Stimulated activated CD8-positive, alpha-beta memory T cell treated with anti-CD3 and anti-CD28 coated beads, Interleukin-2, amount 100 ng/mL, for 1 hour (primary cell): ENCODE measurements at places on chromosomes 5 and 9.

DNA sequence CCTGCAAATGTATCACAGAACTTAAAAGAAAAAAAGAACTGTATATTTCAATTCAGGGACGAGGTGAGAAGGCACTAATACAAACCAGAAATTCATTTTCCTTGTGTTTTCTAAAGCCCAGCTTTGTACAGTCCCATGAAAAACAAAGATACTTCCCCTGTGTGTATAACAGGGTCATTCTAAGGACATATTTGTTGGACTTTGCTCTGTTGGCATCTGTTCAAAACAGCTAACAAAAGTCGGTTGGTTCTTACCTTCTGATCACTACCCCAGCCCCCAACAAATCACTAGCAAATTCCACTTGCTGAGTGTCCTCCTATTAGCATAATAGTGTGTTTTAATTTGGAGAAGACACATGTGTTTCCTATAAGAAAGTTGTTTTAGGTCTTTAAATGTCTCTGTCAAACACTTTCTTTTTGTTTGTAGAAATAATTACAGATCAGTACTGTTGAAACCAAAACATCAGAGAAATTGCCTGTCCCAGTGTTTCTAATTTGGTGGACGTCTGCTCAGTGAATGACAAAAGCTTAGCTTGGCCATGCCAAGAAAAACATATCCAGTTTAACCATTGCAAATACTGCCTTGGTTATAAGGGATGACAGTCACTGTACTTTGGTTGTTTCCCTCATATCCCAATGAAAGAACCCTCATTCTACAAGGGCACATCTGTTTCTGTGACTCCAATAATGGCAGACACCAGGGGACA is 480.5 kb downstream of the EBF1 start:
- DNase-seq = no peak

DNA sequence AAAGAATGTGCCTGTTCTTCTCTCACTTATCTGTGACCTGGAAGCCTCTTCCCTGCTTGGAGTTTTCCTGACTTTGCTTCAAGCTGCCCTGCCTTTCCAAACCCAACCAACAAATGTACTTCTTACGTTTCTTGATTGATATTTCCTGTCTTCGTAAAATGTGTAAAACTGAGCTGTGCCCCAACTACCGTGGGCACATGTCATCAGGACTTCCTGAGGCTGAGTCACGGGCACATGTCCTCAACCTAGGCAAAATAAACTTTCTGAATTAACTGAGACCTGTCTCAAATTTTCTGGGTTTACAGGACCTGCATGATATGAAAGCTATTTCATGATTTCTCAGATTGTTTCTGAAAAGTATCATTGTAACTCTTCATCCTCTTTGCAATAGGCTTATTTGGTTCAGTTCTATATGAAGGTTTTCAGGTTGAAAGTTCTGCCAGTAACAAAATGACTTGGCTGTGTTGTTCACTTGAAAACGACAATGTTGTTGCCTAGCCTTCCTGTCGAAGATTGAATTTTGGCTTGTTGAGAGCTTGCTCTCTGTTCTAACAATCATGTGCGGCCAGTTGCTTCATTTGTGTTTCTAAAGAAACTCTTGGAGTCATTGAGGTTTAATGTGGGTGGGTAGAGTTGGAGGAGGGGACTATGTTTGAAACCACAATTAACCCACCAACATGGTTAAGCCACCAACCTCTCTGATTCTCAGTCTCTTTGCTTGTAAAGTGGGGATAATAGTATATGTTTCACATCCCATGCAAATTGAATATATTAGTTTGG is 145.6 kb downstream of the FBXL7 start:
- DNase-seq = no peak

GRCh38 chr9:118059484-118060278 is 355.5 kb downstream of the TLR4 start:
- no peak for DNase-seq

- DNase-seq = no peak
Observed at GRCh38 chr5:149667829-149668330, 62.2 kb upstream of the PPARGC1B start.

DNA sequence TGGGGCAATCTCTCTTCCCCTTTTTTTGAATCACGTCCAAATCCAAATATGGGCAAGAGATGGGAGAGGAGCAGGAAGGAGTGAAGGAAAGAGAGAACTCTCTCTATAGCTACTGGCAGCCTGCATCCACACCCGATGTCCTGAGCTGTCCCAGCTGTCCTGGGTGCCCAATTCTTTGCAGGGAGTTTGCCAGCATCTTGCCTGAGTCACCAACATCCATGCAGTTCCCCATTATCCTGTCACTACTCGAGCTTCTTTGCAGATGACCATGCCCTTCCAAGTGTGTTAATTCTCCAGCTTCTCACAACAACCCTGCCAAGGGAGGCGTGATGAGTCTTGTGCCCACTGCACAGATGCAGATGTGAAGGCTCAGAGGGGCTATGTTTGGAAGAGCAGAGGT is 127.1 kb downstream of the NSG2 start:
- DNase-seq = no peak

GRCh38 chr9:33223696-33224095 is 16.3 kb upstream of the SPINK4 start:
- no peak for DNase-seq

DNA sequence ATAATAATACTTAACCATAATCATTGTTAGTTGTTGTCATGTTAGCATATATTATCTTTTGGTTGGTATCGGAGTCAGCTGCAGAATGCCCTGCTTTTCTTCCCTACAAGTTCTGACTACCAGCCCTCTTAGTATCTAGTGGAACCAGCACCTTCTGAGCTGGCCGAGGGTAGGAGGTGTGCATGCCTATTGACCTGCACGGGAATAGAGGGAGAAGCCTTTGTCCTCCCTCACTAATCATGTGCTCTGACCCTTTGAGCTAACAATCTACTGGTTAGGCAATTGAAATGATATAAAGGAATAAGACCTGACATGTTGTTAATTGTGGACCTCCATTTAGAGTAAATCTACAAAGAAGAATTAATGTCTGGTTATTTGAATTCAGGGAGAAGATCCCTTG is 4.1 kb downstream of the PCSK5 start:
- DNase-seq = no peak

DNA sequence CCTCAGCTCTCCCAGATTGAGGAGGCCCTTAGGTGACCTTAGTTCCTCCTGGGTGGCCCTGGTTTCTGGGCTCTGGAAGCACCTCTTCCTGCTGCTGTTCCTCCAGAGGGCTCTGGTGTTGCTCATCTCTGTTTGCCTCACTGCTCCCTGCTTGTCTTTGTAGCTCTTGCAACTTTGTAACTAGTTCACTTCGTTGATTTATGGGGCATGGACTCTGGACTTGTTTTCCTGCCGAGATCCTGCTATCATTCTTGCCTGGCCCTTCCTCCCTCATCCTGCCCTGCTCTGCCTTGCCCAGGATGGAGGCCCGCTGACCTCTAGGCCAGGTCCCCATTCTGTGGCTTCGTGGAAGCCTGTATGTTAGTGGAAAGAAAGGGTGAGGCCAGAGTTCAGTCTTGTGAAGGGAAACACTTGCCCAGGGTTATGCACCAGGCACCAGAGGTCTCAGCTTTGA is 169.3 kb downstream of the MACROH2A1 start:
- DNase-seq = no peak

- DNase-seq = no peak
Observed at GRCh38 chr5:76367623-76368371, 35.3 kb upstream of the IQGAP2 start.

GRCh38 chr9:26947736-26948135 is 694 bp upstream of the PLAA start:
- no peak for DNase-seq

- no peak for DNase-seq
Observed at GRCh38 chr5:132695956-132696355, 22.2 kb downstream of the IL4 start.

DNA sequence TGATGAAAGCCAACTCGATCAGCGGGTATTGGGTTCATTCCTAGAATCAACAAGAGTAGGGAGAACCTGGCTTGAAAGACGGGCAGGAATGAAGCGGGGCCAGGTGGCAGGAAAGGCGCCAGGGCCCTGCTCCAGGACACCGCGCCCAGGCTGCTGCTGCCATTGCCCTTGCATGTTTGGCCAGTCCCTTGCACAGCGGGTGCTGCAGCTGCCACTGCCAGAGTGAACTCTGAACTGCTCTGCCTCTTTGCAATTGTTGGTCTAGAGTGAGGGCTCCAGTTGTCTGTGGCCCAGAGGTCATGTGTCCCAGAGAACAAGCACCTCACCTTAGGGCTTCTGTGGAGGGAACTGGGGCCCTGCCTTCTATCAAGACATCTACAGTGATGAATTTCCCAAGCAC is 24.0 kb upstream of the CARTPT start:
- DNase-seq = no peak

GRCh38 chr9:122261469-122261881 is 3.2 kb downstream of the RBM18 start:
- no peak for DNase-seq

DNA sequence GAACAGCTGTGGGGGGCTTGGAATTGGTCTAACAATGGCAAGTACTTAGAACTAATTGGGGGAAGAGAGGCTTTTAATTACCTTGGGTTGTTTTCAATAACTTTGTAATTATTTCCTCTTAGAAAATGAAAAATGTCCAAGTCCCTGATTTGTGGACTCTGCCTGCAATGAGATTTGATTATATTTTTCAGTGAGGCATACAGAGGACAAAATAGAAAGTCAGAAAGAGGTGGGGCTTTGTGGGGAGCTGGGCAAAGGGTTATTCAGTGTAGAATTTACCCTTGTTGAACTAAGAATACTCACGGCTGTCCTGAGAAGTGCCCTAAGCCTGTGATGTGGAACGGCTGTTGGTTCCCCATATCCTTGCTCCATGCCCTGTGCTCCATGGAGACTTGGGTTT is 153.0 kb downstream of the ICE1 start:
- no peak for DNase-seq

- no peak for DNase-seq
Observed at GRCh38 chr5:14267991-14268708, 125.0 kb downstream of the TRIO start.

GRCh38 chr9:35972093-35972492 is 14.1 kb upstream of the OR2S2 start:
- no peak for DNase-seq

DNA sequence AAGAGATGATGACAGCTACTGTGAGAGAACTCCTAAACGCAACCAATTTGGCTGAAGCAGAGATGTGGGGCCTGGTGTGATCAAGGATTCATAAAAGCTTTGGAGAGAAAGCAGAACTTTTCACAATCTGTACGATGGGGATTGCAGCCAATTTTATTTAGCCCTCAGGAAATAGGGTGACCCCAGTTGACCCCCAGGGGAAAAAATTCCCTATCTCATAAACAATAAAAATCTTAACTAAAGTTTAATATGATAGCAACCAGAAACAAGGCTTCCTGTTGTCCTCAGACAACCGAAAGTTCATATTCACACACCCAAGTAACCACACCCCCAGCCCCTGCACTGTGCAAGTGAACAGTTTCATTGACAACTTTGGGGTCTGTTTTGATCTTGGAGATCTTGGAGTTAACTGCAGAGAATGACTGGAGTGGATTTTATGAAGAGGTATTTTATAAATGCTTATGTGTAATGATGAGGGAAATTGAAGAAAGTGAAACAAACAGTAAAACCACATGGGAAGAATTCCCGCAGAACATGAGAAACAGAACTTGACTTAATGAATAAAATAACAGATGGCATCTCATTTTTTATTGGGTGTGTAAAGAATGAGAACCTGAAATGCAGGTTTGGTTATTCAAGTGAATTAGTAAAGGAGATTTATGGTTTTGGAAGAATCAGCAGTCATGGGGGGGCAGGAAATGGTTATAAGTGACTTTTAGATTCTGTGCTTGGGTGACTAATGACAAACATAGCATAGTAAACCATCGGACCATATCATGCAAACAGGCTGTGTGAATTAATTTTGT is 94.5 kb downstream of the PDE4D start:
- DNase-seq = no peak

DNA sequence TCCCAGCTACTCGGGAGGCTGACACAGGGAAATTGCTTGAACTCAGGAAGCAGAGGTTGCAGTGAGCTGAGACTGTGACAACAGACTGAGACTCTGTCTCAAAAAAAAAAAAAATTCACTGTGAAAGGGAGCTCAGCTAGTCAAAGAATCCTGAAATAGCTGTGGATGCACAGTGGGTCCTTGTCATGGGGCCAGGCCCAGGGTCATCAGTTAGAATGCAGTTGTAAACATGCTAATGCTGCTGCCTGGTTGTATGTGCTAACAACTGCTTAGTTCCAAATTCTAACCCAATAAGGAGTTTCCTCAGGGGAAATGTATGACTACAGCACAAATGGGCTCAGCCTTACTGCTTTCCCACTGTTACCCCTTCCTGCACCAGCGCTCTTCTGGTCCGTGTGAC is 84.0 kb downstream of the PALM2AKAP2 start:
- DNase-seq = no peak

- no peak for DNase-seq
Observed at GRCh38 chr5:150503386-150503785, 4.5 kb upstream of the NDST1 start.

DNA sequence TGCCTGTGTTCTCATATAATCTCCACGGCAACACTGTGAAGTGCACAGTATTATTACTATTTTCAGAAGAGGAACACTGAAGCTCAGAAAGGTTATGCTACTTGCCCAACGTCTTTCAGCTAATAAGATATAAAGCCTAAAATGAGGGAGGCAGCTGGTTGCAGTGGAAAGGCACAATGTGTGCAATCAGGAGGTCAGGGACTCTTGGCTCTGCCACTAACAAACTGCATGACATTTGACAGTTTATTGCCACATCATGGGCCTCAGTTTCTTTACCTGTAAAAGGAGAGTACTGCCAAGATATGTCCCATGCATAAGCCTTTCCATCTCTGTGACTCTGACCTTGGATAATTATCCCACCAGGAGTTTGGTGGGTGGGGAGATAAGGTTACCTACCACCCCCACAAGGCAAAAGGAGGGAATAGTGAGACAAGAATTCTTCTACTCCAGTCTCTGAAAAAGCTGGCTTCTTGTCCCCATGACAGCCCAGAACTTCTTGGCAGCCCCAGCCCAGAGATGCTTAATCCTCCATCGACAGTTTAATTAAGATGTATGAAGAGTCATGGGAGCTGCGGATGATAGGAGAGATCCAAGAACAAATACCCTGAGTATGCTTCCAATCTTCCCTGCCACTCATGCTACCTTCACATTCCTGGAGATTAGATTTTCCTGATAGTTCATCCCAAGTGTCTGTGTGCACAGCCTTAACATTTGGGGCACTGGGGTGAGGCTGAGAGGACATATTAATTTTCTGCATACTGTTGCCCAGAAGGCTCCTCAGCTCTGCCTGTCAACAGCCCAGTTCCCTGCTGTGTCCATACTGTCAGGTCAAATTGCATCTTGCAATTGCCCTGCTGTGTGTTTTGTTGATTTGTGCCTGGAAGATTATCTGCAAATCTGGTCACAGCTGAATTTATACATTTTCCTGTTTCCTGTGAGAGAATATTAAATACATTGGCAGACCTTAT is 271.2 kb downstream of the FAM114A2 start:
- DNase-seq = no peak

DNA sequence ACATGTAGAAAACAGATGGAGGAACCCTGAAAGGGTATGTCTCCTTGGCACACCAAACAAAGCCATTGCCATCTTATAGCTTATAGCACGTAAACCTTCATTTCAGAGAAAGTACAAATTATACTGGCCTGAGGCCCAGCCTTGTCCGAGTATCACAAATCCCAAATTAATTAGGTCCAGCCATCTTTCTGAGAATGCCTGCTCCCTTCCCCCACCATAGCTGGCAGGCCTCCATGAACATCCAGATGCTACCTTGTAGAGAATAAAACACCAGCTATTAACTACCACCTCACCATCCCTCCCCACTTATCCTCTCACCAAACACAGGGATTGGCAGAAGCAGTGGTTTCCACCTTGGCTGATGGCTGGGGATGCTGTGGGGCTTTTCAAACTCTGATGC is 224.0 kb downstream of the SPOCK1 start:
- no peak for DNase-seq
